ENCODE measurements at places on chromosomes 7 and 10.

GRCh38 chr7:45924283-45924682 is 3.2 kb upstream of the IGFBP3 start:
- DNase-seq = no peak

GRCh38 chr10:91941426-91941825 is 17.9 kb downstream of the BTAF1 start:
- DNase-seq = no peak

- peak; percentile 52 for DNase-seq
These were observed 652 bp downstream of the HMX2 start for GRCh38 chr10:123148414-123149161.

DNA sequence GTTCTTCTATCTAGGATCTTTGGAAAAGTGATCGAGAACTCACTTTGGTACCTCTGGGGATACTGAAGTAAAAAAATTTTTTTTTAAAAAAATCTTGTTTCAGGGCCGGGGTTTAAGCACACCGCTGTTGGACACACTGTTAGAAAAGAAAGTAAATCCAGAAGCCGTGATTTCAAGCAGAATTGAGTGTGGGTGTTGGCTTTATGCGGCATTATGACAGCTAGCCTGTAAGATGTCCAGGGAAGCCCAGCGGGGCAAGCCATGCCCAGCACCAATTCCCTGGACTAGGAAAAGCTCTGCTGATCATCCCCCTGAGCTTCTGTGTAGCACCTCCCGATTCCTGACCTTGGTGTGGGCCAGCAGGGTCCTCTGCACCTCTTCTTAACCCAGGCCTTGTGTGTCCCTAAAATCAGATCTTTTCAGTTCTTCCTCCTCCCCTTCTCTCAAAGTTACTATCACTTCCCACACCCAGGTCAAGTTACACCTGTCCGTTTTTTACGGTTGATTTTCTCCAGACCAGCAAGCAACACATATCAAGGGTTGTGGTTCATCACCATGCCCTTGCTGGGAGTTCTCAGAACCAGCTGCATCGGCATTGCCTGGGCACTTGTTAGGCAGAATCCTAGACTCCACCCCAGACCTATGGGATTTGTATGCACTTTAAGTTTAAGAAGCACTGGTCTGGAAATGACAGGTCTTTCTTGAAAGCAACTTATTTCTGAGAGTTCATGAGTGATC is 205.3 kb downstream of the TAX1BP1 start:
- DNase-seq = no peak

GRCh38 chr7:133649593-133649992 is 396.7 kb downstream of the EXOC4 start:
- no peak for DNase-seq

DNA sequence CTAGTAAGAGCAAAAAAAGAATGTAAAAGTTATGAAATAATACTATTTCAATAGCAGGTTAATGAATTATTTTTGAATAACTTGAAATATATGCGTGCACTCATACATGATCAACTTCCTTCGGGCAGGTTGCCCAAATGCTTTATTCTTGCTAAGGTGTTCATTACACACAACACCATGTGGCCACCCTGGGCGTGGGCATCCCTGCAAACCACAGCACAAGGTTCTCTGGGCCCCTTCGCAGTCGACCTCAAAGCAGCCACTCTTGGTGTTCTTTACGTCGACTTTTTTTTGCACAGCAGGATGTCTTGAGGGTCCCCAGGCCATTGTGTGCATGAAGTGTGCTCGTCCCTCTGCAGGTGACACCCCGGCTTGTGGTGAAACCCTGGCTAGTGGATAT is 300.7 kb upstream of the PITRM1 start:
- DNase-seq = no peak

DNA sequence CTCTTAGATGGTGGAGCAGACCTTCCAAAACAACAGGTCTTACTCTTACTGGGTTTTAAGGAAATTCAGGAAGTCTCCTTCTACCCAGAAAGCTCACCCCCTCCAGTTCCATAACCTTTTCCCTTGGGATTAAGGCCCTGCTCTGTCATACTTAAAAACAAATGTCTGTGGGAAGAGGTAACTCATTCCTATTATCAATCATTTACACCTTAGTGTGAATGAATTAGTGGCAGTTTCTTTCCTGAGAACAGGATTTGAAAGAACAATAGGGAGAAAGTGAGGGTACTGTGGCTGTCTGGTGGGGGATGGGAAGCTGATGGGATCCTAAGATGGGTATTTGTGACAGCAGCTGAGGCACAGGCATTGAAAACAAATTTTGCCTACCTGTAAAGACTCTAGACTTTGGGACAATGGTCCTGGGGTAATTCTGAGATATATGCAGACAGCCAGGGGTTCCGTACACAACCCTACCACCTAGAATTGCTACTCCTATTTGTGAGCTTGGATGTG is 22.2 kb upstream of the PDLIM1 start:
- DNase-seq = no peak

DNA sequence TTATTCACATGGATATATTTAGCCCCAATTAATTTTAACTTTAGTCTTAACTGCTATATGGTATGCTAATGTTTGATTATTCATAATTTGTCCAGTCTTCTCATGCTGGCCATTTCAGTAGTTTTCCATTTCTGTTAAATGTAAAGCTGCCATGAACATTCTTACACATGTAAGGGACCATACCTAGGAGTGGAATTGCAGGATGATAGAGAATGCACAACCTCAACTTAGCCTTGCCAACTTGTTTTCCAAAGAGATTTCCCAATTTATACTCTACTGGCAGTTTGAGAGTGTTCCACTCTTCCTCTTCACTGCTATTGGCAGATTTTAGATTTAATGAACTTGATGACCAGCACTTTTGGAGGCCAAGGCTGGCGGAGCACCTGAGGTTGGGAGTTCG is 68.2 kb downstream of the FANK1 start:
- no peak for DNase-seq

GRCh38 chr10:133258066-133258817 is 18.4 kb downstream of the ADAM8 start:
- no peak for DNase-seq

- DNase-seq = no peak
These were observed 9.2 kb downstream of the OR2A5 start for GRCh38 chr7:144057954-144058353.

DNA sequence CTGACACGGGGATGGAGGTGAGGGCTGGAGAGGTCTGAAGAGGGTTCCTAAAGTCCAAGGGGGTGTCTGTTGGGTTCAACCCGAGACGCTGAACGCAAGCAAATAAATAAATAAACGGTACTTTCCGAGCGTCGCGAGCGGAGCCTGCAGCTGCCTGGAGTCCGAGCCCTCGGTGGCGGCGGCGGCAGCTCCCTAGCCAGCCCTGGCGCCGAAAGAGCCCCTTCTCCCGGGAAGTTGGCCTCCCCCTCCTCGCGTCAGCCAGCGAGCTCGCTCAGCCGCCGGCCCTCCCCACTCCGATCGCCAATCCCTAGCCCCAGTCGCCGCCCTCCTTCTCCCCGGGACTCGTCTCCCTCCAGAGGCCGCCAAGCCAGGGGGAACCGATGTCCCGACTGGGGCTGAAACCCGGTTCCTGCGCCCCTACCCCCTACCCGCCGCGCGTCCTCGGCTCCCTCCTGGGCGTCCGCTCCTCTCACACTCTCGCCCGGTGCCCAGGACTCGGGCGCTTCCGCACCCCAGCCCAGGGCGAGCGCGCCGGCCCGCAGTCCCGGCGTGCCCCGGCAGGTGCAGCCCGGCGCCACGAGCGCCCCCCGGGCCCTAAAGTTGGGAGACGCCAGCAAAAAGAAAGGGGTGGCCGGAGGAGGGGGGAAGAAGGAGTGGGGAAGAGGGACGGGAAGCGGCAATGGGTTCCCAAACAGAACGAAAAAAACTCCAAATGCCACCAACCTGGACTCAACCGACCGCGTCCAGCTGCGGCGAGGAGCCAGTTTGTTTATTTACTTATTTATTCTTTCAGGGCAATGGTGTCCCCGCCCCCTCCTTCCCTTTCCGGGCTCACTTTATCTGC is at the start of gene GFRA1:
Gene GFRA1, minus strand, starts transcription at position 767 of the 844 bp plus-strand sequence. CDS start 1,177 bp downstream, outside the sequence.
- DNase-seq = peak; percentile 49

DNA sequence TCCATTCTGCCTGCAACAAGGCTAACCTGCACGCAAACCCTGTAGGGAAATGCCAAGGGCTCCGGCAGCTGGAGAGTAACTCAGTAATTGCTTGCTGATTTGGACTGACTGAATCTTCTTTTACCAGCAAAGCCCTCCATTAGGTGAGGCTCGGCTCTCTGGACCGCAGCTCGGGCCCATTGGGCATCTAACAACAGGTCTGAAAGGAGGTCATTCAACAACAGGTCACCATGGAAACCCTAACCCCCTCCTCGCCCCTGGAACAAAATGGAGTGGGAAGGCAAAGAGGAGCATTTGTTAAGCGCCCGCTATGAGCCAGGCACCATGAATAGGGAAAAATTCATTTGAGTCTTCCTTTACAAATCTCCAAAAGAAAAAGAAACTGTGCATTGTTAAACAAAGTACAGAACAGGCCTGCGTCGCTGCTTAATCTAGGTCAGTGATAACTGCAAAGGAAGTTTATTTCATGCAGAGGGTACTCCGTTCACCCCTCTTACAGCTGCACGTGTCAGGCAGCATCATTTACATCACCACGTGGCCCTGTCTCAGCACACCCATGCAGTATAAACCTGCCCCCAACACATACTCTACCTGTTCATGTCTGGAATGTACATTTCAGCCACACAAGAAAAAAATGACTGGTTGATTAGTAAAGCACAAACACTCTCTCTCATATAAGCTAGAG is 248.8 kb upstream of the NEBL start:
- DNase-seq = no peak

GRCh38 chr10:7233259-7233991 is 177.4 kb downstream of the SFMBT2 start:
- no peak for DNase-seq

DNA sequence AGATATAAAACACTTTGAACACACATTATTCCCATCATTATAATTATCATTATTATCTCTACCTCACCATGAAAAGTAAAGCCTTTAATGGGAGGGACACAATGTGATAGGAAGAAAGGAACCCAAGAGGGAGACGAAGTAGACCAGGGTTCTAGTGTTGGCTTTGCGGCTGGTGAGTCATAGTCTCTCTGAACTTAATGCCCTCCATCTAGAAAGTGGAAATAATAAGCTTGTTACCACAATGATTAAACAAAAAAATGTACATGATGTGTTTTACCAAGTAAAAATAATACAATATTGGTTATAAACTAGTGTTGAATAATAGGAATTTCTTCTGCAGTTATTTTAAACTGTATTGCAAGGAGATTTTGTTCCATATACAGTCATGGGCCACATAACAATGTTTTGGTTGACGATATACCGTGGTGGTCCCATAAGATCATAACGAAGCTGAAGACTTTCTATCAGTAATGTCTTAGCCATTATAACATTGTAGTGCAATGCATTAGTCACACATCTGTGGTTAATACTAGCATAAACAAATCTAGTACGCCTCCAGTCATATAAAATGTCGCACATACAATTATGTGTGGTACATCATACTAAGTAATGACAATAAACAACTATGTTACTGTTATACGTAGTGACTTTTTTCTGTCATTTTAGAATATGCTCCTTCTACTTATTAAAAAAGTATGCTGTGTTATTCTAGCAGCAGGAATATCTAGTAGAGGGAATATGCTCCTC is 450.6 kb upstream of the SORCS1 start:
- DNase-seq = no peak

DNA sequence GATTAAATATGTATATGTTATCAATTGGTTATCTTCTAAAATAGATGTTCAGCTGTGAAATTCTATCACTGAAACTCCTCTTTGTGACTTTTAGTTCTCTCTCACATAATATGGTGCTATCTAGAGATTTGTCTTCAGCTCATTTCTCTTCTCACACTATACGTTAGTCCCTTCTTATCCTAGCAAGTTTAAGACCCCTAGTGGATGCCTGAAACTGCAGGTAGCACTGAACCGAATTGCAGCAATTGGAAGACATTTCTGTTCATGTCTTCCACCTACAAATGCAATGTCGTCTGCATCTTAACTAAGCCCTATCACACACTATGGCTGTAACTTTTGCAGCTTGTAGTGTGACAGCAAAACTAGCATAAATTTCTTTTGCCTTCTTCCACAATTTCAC is 442.7 kb upstream of the POM121L12 start:
- no peak for DNase-seq

DNA sequence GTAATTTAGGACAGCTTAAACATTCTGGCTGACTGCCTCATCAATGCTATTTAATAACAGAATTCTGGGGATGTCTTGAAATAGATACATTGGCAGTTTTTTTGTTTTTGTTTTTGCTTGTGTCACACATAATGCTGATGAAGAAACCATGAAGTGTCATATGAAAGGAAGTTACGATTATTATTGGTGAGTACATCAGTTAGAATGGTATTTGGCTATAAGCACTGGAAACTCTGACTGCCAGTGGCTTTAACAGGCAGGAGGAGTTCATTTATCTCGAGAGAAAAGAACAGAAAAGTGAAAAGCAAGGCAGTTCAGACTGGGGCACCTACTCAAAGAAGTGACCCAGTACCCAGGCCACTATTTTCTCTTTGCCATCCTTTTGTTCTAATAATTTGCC is 18.1 kb downstream of the LSM8 start:
- no peak for DNase-seq

DNA sequence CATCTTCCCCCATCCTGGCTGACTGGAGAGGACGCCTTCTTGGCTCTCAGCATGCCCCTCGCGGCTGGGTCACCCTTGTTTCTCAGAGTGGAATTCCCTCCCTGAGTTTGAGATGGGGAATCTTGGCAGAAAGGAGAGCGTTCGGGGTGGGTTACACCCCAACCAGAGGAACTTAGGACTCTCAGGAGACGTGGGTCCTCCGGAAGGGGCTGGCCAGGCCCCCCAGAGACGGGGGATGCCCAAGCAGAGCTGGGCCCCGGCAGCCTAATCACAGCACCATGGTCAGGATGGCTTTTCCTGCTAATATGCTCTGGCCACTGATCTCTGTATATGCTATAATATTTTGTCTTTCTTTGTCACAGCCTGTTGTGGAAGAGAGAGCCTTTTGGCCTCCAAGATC is 214.3 kb downstream of the WDR37 start:
- DNase-seq = no peak

- no peak for DNase-seq
These were observed 73.5 kb downstream of the CTNNA3 start for GRCh38 chr10:67622511-67622910.

DNA sequence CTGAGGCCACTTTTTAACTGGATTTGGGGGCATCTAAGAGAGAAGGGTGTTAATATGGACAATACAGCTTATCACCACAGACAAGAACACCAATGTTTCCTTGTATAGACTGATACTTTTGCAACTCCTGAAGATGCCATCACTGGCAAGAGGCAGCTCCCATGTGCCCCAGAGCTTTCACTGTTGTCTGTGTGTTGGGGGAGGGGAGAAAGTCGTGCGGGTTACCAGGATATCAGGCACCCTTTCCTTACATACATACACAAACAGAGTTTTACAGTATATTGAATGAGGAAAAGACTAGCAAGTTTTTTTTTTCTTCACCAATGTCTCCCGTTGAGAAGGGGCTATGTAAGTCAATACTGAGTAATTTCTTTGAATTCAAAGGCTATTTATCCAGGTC is 4.1 kb upstream of the DLX6 start:
- DNase-seq = no peak

DNA sequence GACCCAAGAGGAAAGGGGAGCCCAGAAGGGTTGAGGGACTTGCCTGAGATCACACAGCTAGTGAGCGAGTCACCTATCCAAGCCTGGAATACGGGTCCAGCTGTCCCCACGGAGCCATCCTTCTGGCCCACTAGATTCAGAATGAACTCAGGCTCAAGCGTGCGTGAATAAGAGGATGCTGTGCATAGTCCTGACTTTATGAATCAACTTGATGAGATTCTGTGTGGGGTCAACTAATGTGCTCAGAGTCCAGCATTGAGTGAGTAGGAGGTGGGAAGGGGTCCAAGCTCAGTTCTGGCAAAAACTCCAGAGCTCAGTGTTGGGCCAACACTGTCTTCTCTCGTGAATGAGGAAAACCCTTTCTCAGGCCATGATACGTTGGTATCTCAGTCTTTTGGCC is 41.4 kb downstream of the CAMK1D start:
- no peak for DNase-seq
